CMK (cell line): ENCODE measurements at places on chromosomes 16 and 17.

GRCh38 chr17:79938336-79939093, 97.2 kb downstream of the TBC1D16 start:
- DNase-seq, result no peak

- no peak for DNase-seq
Measured at GRCh38 chr16:1372292-1372950, 20.7 kb downstream of the GNPTG start.

GRCh38 chr16:86396422-86396821, 113.9 kb upstream of the FOXF1 start:
- no peak for DNase-seq

GRCh38 chr16:68995011-68995504, 110.4 kb upstream of the HAS3 start:
- DNase-seq, result no peak

- no peak for DNase-seq
Measured at GRCh38 chr17:54980375-54980774, 11.8 kb downstream of the STXBP4 start.

DNA sequence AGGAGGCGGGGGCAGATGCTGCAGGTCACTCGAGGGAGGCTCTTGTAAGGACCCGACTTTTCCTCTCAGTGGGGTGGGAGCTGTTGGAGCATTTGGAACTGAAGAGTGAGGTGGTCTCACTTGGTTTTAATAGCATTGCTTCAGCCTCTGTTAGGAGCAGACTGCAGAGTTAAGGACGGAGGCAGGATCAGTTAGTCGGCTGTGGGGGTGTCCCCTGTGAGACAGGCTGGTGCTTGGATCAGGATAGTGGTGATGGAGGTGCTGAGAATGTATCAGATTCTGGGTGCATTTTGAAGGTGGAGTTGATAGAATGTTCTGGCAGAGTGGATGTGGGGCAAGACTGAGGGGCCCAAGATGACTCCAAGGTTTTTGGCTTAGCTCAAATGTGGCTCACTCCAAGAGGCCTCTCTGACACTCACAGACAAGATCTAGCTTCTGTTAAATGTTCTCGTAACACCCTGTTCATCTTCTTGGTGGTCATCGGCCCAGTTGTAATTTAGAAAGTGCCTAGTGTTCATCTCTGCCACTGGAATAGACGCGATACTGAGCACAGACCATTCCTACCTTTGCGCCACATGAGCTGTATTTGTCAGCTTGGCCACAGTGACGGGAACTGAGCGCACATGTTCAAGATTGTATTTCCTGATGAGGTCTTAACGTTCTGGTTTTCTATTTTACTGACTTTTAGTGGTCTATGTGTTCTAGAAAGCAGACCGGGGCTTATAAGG, 7.5 kb downstream of the LCMT1 start:
- DNase-seq, result no peak

GRCh38 chr17:10756619-10757018, 26.8 kb upstream of the TMEM220 start:
- no peak for DNase-seq
